ENCODE measurements at places on chromosomes 7 and 10.

GRCh38 chr7:110105307-110105706 is 985.6 kb upstream of the LRRN3 start:
- DNase-seq, result no peak

DNA sequence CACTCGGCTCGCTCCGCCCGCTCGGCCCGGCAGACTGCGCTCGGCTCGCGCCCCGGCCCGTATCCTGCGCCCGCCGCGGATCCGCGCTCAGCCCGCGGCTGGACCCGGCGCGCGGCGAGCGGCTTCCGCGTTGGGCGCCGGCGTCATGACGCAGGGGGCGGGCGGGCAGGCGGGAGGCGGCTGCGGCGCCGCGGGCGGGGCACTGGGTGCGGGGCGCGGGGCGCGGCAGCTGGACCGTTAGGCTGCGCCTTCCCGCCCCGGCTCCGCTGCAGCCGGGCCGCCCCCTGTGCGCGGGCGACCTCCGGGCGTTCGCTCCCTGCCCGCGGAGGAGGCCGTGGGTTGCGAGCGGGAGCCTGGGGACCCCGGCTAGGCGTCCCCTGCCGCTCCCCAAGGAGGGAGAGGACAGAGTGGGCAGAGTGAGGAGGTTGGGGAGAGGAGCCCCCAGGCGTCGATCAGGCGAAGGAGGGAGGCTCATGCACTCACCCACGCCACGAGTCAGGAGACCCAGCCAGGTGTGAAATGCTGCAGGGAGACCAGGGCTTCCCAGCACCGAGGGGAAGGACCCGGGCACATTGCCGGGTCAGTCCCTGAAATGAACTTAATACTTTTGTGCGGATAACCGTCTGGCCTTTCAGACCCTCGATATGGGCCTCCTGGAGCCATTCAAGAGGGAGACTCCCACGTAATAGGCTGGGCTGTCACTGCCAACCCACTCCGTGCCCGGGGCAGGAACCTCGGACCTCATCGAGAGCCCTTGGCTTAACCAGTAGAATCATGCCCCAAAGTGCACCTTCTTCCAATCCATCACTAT is at the start of gene PIP4K2A:
PIP4K2A (minus strand) TSS at position 100 of the 811 bp plus-strand sequence. CDS start 252 bp downstream, outside the sequence.
- DNase-seq, result peak; percentile 57

GRCh38 chr10:1981976-1982375 is 244.7 kb upstream of the ADARB2 start:
- DNase-seq, result no peak

DNA sequence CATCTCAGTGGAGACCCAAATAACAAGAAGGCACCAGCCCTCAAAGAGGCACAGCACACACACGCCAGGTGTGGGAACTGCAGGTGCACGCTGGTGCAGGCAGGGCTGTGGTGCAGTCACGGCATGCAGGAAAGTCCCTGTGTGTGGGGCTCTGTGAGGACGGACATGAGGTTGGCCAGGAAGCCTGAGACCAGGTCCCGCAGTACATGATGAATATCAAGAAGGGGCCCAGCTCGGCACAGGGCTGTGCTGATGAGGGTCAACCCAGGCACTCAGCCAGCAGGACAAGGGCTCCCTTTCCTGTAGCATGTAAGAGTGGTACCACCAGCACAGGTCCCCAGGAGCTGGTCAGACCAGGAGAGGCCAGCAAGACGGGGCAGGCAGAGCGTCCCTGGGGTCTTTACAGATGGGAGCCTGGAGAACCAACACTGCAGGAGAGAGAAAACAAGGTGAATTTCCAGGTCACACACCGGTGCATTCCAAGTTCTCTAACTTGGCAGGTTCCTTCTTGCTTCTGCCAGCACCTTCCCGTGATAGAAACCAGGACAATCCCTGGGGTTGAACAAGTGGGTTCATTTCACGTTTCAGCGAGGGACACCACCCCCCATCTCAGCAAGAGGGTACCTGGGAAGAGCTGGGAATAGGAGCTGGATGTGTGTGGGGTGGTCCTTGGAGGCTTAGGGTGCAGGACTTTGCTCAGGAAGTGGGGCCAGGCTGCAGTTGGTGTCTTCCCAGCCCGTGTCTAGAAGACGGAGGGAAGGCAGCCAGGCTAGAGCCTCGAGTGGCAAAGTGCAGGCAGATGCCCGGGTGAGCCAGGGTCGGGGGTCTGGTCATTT is 244.8 kb upstream of the TCERG1L start:
- DNase-seq, result no peak

GRCh38 chr7:41333511-41333910 is 369.4 kb downstream of the INHBA start:
- DNase-seq, result no peak

DNA sequence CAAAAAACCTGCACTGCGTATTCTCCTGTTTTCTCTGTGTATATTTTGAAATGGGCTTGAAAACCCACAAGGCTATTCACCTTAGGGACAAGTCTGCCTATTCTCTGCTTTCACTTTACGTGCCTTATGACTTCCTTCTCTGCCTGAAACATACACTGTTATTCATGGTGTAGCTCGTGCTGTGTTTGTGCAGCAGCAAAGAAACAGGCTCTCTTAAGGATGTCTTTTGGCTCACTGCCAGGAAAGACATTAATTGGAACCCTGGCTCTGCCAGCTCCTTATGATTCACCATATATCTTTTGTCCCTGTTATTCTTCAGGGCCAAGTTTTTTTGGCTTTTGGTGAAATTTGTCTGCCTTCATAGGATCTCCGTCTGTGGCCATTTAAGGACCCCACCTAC is 92.4 kb downstream of the TMEM106B start:
- DNase-seq, result no peak

DNA sequence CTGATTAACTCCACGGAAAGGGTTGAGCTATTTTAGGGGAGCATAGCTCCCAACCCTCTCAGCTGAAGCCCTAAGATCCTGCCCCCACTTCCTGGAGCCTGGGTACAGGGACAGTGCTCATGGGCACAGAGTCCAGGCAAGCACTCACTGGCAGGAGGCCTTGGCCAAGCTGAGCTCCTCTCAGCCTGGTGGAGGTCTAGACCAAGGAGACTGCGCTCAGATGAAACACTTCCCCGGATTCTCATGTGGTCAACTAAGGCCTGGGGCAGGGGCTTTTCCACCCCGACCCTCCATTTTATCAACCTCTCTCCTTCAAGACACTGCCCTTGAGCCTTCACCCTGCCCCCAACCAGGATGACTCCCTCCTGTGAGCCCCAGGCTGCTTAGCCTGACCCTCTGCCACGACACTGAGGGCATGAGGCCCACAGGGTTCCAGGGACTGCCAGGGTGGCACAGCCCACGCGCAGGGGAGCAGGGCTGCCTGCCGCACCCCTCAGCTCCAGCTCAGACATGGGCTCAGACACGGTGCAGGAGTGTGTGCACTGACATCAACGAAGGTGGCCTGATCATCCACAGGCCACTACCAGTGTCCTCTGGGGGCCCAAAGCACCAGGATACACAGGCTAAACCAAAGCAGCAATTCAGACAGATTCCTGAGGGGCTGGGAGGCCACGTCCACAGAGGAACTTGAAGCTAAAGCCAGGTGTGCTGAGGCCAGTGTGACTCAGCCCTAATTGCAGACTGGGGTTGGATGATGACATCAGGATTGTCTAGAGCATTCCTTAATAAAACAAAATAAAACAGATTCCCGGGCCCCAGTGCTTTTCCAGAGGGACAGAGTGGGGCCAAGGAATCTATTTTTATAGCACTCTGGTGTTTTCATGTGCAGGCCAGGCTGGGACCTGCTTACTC is 18.8 kb downstream of the CHAT start:
- no peak for DNase-seq

GRCh38 chr7:144050093-144050492 is 1.3 kb downstream of the OR2A5 start:
- DNase-seq, result no peak

GRCh38 chr10:103968441-103969391 is 1.8 kb downstream of the SLK start:
- DNase-seq, result no peak

GRCh38 chr7:73885975-73886798 is 25.2 kb downstream of the TMEM270 start:
- no peak for DNase-seq

DNA sequence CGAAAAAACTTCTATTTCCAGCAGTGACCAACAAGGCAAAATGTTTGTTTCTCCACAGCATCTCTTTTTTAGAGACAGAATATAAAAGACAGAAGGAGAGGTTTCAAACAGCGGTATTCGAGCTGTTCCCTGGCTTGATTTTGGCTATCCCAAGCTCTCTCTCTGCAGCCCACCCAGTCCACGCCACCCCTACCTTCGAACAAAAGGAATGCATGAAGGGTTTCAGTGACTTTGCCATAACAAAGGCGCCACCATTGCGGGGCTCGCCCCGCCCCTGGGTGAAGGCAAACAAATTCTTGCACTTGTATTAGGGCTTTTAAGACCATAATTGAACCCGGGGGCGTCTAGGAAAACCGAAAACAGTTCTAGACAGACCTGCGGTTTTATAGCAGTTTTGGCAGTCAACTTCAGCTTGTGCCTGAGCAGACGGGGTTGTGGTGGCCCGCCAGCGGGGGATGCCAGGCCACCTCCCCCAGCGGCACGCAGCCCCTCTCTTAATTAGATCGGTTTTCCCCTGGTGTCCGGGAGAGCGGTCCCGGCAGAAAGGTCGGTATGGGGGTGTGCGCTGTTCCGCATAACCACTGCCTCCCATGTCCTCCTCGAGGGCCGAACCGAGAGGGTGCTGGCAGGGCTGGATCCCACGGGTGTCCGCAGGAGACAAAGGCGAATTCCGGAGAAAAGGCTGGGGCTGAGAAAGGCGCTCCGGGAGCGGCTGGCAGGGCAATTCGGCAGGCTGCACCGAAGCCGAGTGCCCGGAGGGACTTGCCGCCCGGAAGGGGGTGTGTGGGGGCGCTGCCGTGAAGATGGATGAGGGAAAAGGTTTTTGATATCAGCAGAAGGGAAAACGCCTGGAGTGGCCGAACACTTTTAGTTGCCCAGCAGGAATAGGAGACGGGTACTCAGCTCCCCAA is 2.7 kb upstream of the HOXA11 start:
- no peak for DNase-seq

DNA sequence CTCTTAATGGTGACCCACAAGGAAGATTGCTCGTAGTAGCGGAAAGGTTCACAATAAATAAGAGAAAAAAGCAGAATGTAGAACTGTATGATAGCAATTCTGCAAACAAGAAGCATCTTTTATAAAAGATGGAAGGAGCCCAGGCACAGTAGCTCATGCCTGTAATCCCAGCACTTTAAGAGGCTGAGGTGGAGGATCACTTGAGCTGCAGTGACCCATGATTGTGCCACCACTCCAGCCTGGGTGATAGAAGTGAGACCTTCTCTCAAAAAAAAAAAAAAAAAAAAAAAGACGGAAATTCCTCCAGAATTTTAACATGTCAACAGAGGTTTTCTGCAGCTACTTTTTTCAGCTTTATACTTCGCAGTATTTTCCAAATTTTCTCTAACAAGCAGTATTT is 13.2 kb downstream of the GATAD1 start:
- no peak for DNase-seq

DNA sequence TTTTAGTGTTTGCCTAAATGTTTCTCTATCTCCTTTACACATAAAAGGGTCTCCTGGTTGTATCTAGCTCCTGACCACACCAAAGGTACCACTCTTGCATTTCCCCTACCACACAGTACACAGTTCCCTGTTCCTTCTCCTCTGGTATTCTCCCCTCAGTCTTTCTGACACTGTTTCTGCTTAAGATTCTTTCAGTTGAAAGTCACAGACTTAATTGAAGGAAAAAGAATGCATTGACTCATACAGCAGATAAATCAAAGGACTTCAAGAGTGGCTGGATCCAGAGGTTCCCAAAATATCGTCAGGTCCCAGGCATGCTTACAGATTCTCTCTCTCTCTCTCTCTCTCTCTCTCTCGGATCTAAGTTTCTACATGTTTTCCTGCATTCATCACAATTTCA is 185.6 kb upstream of the LRGUK start:
- DNase-seq, result no peak

DNA sequence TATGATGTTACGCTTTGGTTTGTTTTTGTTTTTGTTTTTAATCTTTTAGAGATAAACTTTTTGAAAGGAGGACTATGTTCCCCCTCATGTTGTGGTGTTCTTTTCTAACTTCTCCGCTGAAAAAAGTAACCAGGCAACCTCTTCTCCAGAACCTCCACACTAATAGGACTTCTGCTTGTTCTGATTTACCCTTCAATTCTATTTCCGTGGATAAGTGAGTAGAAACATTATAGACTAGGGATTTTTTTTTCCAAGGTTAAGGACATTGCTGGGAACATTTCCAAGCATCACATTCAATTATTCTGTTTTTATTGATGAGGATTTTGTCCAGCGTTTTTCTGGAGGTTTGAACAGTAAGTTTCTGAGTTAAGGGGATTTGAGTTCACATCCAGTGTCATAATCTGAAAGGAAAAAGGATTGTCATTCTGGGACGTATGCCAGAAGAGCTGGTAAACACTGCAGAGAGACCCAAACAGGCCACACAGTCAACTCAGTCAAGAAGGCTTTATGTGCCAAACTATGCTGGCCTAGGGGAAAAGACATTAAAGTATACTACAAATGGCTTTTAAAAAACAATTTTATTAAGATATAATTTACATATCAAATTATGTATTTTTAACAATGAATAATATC is 28.3 kb upstream of the RALA start:
- DNase-seq, result no peak

- no peak for DNase-seq
Measured at GRCh38 chr10:119531067-119531466, 11.5 kb downstream of the RGS10 start.

DNA sequence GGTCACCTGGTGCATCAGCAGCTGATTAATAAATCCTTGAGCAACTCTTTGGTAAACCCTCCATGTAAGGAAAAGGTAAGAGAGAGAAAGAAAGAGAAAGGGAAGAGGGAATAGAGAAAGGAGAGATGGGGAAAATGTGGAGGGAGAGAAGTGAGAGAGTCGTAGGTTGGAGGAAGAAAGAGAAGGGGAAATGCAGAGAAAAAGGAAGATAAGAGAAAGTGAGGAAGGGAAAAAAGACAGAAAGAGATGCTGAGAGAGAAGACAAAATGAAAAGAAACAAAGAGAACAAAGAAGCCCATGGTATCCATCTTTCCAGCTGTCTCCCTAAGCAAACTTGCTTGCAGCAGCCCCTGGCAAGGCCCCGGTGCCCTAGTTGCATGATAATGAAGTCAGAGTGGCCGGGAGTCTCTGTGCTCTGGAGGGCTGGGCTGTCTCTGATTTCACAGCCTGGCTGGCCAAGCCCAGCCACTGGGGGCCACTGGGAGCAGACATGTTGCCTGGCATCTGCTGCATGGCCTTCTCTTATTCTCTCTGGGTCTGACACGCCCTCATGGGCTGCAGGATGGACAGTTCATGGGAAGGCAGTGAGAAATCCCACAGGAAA is 48.4 kb downstream of the PRR15 start:
- no peak for DNase-seq

- DNase-seq, result no peak
Measured at GRCh38 chr10:93541402-93542357, 24.8 kb upstream of the FFAR4 start.

GRCh38 chr10:114188001-114188400 is 8.8 kb downstream of the TDRD1 start:
- no peak for DNase-seq

DNA sequence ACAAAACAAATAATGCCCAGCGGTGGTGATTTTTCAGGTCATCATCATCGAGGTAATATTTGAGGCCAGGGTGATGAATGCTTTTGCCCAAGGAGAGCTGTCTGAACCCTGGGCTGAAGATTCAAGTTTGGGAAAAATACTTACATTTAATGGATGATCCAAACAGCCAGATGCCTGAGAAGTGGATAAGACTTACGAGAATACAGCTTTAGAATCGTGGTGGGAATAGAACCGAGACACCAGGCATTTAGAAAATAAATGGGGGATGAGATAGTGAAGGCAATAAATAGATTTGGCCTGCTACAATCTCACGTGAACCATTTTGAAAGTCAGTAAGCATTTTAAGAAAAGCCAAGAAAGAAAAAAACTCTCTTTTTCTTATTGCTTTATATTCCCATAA is 12.2 kb upstream of the PROSER2 start:
- no peak for DNase-seq
